ENCODE measurements at places on chromosomes 6 and 20.
A peak's percentile ranks its signal among the peaks of the same experiment; 100 is the strongest.

GRCh38 chr6:143575440-143575839 lies 63.9 kb upstream of the FUCA2 start:
- DNase-seq = peak; percentile 65

GRCh38 chr20:46712056-46712636 lies 2.7 kb downstream of the SLC2A10 start:
- DNase-seq = no peak

- DNase-seq = no peak
Measured at GRCh38 chr20:58973866-58974265, 7.2 kb upstream of the NELFCD start.

GRCh38 chr20:37670351-37670791 lies 23.5 kb upstream of the CTNNBL1 start:
- no peak for DNase-seq

GRCh38 chr6:154649721-154650120 lies 83.5 kb upstream of the SCAF8 start:
- no peak for DNase-seq

DNA sequence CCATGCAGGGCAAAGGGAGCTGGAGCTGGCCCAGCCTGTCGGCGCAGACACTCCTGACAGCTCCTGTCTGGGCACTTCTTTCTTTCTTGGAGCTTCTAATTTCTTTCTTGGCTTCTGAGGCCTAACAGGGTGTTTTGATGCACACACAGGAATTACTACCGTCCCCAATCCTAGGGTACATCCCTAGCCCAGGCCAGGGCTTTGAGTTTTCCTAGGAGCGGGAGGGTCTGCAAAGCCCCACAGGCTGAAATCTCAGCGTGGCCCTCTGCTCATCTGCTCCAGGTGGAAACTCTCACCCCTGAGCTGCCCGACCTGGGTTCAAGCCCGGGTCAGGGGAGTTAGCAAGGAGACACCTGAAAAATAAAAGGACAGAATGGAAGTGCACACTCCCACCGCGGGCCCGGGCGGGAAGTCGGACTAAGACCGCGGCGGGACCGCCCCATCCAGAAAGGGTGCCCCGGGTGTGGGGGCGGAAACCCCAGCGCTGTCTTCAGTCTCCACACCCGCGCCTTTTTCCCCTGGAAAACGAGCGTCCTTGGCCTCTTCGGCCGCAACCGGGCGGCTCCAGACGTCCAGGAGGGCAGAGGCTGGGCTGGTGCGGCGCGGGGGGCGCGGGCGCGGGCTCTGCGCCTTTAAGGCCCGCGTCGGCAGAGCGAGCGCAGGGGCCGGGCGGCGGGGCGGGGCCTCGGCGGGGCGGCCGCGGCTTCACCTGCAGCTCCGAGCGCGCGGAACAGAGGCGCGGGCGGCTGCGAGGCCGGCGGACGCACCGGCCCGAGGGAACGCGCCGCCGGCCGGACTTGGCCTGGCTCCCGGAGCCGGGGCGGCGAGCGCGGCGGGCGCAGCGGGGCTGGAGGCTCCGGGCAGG lies at the start of gene CDH4:
CDH4 (plus strand) TSS at position 733 of the 865 bp plus-strand sequence.
- DNase-seq = no peak

DNA sequence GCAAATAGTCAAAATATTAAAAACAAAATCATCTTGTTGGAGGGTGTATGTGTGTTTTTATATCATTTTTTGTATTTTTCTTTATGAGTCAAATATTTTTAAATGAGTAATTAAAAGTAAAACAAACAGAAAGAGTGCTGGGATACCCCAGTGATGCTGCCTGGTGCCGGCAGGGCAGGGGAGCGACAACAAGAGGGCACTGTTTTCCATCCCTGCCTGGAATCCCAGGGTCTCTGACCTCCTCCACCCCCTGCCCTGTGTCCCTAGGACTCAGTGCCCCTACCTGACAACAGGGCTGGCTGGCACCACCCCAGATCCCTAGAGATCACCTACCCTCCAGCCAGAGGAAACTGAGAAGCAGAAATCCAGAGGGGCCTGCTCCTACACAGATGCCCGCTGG lies 41.9 kb upstream of the HMGA1 start:
- DNase-seq = no peak

GRCh38 chr6:27883136-27883535 lies 29.1 kb downstream of the OR2B2 start:
- no peak for DNase-seq

DNA sequence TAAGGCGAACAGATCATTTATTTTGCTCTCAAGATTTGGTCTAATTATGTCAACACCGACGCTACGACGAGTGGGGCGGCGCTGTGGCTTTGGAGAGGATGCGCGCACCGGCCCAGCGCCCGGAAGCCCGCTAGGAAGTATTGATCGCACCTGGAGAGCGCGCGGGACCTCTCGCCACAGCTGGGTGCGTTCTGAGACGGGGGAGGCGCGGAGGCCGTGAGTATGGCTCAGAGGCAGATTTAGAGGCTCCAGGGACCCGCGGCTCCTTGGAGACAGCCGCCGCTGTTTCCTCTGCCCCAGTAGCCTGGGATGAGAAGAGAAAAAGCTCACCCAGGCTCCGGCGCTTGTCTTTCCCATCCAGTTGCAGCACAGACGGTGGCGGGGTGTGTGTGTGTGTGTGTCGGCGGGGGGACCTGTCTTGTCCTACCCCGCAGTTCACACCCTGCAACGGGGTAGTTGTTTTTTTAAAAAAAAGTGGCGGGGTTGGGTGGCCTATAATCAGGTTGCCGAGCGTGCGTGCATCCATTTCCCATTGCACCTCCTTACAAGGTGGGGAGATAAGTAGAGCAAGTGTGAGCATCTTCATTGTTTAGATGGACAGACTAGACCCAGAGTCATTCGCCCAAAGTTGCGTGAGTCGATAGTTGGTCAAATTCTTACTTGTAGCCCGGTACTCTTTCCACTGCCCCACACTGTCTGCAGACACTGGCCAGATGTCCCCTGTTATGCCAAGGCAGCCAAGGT lies 11.2 kb downstream of the TFAP2D start:
- no peak for DNase-seq

DNA sequence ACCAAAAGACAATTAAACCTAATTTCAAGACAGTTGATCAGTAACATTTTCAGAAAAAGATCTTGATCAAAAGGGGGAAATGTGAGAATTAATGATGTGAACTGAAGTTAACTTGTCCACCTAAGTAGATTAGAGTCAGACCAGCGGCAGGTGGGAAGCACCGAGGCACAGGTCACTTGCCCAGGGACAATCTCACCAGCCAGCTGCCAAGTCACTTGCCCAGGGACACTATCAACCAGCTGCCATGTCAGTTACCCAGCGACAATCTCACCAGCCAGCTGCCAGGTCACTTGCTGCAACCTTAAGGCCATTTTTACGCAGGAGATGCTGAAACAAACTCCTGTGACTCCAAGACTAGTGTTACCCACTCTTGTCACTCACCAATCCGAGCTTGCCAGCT lies 187.6 kb upstream of the THBS2 start:
- no peak for DNase-seq

DNA sequence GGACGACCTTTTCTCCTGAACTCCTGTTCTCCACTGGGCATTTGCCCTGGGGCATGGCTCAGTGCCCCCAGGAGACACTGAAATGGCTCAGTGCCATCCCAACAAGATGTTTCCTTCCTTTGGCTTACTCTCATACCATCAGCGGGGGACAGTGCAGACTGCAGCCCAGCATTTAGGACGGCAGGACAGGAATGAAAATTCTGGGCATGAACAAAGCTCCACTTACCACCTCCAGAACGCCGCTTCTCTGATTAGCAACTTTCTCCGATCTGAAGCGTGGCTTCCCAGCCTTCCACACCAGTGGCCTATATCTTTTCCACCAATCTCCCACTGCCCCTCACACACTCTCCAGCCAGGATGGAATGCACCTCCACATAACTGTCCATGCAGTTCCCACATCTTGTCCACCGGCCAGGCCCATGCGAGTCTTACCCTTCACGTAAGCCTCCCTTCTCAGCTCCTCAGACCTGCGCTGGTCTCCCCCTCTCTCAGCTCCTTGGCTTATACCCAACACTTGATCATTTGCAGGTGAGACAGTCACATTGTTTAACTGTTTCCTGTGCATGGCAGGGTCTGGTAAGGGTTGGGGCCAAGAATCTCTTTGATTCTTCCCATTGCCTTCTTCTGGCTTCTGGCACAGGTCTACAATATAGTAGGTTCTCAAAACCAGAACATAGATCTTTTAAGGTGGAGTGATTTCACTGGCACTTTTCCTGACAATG lies 114.5 kb downstream of the FYN start:
- peak; percentile 69 for DNase-seq

DNA sequence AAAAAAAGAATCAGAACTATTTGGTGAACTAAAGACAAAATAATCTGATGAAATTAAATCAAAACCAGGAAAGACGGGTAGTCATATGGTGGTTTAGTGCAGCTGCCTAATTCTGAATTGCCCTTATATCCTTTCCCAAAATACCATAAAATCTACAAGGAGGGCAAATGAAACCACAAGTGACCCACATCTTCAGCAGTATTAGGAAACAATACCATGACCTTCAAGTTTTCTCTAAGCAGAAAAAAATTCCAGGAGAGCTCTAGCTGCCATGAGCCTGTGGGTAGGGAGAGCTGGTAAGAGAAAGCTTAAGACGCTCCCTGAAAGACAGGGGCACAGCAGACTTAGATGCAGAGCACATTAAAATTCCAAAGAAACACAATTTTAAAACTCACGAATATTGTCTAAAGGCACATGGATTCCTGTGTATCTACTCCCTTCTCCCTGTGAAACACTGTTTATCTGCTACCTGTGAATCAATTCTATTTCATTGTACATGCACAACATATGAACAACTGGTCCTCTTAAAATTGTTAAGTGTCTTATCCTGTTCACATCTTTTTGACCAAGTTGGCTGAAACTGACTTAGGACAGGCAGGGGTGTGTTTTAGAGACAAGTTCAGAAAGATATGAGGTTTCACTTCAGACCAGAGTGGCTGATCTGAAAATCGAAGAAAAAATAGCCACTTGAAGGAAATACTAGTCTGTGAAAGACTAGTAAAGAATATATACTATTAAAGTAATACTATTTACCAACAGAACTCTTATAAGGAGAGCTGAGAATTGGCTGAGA lies 153.6 kb upstream of the SHLD1 start:
- no peak for DNase-seq

GRCh38 chr6:25035174-25035511 lies 99.4 kb upstream of the RIPOR2 start:
- DNase-seq = no peak

DNA sequence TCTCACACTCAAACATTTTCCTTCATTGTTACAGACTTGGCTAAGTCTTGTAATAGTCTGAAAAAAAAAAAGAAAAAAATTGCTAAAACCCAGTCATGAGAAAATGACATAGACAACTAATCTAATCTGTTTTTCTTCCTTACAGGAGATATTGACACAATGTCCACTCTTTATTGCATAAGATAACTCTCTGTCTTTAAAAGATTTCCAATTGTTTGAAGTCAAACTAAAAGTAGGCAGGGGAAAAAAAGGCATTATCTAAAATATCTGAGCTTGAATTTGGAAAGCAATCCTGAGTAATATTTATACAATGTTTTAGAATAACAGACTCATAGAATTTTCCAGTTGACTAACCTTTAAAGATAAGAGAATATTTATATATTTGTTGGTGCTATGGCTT lies 233.0 kb upstream of the CEP162 start:
- DNase-seq = no peak

DNA sequence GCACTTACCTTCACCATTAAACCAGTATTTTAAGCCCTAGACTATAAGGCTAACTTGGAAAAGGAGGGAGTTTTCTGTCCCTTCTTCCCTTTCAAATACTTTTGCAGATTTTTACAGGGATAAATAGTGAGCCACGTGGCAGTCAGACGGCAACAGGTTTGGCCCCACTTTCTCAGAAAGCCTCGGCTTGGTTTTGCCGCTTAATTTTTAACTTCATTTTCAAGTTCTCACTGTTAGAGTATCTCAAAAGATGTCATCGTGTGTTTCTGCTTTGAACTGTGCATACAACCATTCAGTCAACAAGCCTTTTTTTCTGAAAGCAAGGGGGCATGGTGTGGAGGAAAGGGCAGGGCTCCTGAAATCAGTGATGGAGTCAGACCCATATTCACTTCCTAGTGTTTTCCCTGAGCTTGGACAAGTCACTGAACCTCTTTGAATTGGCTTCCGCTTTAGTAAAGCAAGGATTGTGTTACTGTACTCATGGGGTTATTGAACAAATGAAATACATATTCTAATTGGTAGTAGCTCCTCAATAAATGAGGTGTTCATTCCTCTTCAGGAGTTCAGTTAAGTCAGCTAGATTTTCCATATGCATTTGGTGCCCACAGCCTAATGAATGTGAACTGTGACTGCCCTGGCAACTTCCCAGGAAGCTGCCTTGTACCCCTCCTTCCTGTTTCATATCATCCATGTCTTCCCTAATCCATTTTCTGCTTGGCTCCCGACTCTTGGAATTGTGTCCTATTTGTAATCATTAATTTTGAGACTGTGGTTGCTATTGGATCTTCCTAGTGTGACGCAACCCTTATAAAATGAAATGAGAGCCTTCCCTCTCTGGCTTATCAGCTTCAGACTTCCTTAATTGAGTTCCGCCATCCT lies at the start of gene SLC17A2:
SLC17A2 (minus strand) TSS at position 160 of the 879 bp plus-strand sequence. CDS start 4,895 bp downstream, outside the sequence.
- no peak for DNase-seq

DNA sequence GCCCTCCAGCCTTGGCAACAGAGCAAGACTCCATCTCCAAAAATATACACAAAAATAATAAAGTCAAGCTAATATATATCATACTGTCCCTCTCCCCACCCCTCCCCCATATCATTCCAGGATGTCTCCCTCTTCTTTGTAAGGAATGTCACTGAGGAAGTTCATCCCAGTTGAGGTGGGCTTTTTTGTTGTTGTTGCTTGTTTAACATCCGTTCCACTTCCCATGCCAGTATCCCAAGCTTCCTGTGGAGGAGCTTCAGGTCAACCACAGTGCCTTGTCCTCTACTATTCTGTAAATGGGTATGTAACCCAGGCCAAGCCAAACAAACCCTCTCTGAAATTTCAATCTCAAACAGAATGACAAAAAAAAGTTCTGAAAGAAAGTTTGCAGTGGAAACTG lies 19.0 kb upstream of the PTPN1 start:
- no peak for DNase-seq

DNA sequence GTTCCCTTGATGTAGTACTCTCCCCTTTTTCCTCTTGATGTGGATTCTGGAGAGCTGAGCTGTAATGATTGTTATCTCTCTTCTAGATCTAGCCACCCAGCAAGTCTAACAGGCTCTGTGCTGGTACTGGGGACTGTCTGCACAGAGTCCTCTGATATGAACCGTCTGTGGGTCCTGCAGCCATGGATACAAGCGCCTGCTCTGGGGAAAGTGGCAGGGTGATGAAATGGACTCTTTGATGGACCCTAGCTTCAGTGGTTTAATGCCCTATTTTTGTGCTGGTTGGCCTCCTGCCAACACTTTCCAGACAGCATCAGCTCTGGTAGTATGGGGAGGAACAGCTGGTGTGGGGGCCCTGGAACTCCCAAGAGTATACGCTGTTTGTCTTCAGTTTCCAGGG lies 216.3 kb downstream of the ADGRG6 start:
- DNase-seq = no peak

Data from central memory CD4-positive, alpha-beta T cell (primary cell).